ENCODE measurements at places on chromosomes 7 and 10.

DNA sequence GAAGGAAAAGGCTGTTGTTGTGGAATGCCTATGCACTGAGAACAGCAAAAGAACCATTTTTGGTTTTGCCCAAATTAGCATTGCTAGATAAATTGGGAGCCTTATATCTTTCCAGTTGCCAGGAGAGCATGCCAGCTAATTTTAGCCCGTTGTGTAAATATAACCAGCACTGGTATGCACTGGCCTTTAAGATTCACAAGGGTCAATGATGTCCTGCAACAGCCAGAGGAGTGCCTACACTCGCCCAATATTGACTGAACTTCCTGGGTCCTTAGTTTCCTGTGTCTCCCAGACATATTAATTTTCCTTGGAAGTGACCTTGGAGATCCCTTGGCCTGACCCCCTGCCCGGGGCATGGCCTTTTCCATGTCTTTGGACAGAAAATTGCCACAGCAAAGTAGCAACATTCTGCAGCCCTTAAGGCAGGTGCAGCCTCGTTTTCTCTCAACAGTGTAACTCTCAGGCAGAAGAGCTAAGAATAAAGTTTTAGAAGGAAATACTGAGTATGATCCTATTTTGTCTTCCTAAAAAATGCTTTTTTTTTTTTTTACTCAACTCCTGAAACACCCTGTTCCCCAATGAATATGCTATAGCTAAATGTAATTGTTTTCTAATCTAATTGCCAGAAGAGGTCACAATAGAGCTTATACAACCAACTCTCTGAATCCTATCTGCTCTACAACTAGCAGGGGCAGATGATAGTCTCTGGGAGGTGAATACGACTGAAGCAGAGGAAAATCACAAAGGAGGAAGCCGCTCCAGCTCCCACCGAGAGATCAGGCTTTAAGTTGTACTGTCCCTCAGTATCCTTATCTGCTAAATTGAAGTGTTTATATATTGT lies 131.9 kb upstream of the PCGF5 start:
- no peak for DNase-seq

- DNase-seq, result no peak
Observed at GRCh38 chr7:39825401-39825980, 124.6 kb upstream of the CDK13 start.

DNA sequence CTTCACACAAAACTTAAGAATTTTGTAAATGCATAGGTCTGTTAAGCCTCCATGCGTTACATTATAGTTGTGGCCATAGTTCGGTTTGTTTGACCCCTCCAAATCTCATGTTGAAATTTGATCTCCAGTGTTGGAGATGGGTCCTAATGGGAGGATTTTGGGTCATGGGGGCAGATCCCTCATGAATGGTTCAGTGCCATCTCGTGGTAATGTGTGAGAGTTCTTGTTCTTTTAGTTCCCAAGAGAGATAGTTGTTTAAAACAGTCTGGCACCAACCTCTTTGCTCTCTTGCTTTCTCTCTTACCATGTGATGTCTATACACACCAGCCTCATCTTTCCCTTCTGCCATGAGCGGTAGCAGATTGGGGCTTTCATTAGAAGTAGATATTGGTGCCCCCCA lies 264.3 kb downstream of the TCF7L2 start:
- DNase-seq, result no peak

- no peak for DNase-seq
Observed at GRCh38 chr10:71575451-71575850, 144.1 kb downstream of the C10orf105 start.

Measured in NCI-H2107 (cell line).